Kidney epithelial cell (primary cell): ENCODE measurements at places on chromosomes 6 and 20. TPM values are rescaled to one million over a fixed set of nuclear protein-coding genes. Genes with fewer than 3 reads are reported as not detected.
A peak's percentile ranks its signal among the peaks of the same experiment; 100 is the strongest.

The SF3B5 gene
- total RNA-seq: 157 and 158 TPM in 2 replicates

The DNPH1 gene
- 239 and 284 TPM in 2 replicates for total RNA-seq

The PTCRA gene
- not detected in 2 replicates for total RNA-seq

The SEC23B gene
- total RNA-seq: 78.2 and 84.5 TPM in 2 replicates

The MYH7B gene
- total RNA-seq: 0.04 and 0.21 TPM in 2 replicates

The C20orf141 gene
- total RNA-seq: not detected in 2 replicates

The OOEP gene
- total RNA-seq: 0.41 and 0.50 TPM in 2 replicates

The RNF146 gene
- 33.1 and 36.2 TPM in 2 replicates for total RNA-seq

The GHRH gene
- total RNA-seq: not detected in 2 replicates

- no peak for DNase-seq
These were observed 28.8 kb downstream of the METTL24 start for GRCh38 chr6:110329348-110329713.

DNA sequence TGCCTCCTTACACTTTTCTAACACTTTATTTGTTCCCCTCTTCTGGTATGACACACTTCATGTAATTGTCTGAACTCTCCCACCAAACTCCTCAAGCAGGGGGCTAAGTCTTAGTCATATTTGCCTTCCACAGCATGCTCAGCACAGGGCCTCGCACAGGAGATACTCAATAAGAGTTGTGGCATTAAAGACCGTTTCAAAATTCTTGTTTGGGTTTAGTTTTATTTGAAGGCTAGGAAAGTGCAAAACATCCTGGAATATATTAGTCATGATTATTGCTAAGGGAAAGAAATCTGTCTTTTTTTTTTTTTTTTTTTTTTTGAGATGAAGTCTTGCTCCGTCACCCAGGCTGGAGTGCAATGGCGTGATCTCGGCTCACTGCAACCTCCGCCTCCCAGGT is 137.6 kb upstream of the ECI2 start:
- no peak for DNase-seq

GRCh38 chr6:125850361-125850760 is 59.6 kb downstream of the NCOA7 start:
- DNase-seq: no peak

DNA sequence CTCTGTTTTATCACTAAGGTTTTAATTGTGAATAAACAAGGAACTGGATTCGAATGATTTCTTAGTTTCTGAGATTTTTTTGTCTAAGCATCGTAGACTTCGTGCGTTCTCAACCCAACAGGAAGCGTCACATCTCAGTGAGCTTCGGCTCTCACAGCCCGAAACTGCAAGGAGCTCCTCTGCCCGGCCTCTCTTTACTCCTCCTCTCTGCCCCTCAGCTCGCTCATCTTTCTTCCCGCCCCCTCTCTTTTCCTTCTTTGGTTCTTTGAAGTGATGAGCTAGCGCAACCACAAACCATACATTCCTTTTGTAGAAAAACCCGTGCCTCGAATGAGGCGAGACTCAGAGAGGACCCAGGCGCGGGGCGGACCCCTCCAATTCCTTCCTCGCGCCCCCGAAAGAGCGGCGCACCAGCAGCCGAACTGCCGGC is 480 bp upstream of the NT5E start:
- DNase-seq: no peak

- no peak for DNase-seq
These were observed 480.5 kb upstream of the SULF2 start for GRCh38 chr20:48265791-48266190.

- DNase-seq: peak; percentile 52
These were observed 216.5 kb downstream of the ZMYND8 start for GRCh38 chr20:47139934-47140535.

DNA sequence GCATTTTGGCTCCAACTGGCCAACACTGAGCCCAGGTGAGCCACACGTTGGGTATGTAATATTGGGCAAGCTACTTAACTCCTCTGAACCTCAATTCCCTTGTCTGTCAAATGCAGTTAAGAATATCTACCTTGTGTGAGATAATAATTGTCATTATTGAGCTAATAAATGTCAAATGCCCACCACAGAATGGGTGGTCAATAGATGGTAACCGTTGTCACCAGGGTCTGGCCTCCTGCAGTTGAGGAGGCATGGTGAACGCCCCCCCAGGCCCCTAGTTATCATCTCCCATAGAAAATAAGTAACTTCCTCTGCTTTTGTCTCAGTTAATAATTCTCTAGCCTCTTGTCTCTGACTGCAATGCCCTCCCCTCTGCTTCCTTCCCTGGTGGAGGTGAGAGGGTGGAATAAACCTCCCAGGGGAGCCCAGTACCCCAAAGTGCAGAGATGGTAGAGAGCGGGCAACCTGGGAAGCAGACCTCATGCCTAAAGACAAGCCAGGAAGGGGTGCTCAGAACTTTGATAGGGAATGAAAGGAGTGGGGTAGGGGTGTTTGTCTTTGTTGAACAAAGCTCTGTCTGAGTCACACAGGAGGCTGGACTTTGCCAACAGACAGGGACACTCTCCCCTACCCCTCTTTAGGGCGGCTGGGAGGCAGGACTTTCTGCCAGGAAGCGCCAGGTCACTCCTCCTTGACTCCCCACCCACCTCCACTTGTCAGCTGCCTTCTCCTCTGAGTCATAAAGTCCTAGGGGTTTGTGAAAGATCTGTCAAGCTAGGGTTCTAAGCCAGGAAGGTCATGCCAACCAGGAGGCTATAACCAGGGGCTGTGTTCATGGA is 1.3 kb upstream of the UNC5CL start:
- DNase-seq: peak; percentile 82

DNA sequence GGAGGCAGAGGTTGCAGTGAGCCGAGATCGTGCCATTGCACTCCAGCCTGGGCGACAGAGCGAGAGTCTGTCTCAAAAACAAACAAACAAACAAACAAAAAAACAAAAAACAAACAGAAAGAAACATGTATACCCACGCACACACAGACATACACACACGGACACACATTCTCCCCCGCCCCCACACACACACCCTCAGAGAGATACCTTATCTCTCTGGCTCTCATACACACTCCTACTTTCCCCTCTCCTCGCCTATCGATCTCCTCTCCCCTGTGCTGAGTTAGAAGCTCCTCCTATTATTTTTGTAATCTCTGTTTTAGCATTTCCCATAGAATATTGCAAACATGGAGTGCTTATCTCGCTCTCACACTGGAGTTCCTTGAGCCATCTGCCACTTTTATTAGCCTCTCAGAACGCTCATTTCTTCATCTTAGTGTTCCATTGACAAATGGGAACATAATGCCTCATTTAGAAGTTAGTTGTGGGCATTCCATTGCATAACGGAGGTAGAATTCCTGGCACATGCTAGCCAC is 144.2 kb upstream of the CITED2 start:
- no peak for DNase-seq

DNA sequence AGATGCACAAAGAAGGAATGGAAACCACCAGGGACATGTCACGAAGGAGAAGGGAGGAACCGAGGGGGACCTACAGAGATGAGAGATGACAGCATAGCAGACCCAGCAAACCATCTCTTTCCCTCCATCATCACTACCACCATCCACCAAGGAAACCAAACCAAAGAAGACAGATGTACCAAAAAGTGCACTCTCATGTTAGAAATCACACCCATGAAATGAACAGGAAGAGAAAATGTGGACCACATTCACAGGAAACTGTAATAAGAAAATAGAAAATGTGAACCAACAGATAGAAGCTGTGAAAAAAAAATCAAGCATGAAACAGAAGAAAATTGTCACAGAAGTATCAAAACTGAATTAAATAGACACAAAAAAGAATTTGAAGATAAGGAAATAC is 672.7 kb downstream of the QKI start:
- DNase-seq: no peak

DNA sequence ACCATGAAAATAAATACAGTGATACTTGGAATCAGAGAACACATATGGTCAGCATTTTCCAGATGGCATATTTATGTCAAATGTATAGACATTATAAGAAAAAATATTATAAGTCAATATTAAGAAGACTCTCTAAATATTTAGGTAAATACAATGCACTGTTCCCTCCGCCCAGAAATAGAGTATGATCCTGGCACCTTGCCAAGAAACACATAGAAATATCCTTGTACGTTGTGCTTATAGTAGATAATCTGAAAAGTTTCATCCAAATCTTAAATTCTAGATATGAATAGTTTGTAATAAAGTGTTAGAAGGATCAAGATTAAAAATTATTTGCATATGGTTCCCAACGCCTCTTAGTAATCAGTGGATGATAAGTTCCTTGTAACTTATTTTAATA is 645.8 kb upstream of the GJE1 start:
- DNase-seq: no peak

DNA sequence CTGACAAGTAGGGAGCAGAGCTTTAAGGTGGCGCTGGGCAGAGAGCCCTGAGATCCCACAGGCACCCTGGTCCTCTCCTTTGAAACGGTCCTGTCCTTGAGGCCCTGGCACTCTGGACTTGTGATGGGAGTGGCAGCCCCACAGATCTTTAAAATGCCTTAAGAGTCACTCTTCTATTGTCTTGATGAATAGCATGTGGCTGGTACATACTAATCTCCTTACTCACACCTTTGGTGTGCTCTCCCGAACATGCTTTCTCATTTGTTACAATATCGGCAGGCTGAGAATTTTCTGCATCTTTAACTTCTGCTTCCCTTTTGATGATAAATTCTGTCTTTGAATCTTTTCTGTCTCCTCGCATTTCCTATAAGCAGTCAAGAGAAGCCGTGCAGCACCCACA is 333.8 kb downstream of the TFAP2A start:
- no peak for DNase-seq
